ENCODE measurements at places on chromosomes 1 and 21. TPM values are rescaled to one million over a fixed set of nuclear protein-coding genes. Genes with fewer than 3 reads are reported as not detected.

Gene RIMKLA
- polyA plus RNA-seq: not detected

Gene PRDX6
- 84.7 TPM for polyA plus RNA-seq

Gene ATAD3C
- polyA plus RNA-seq: 6.2 TPM

Gene SEMA4A
- 11.0 TPM for polyA plus RNA-seq

Gene LCE1E
- not detected for polyA plus RNA-seq

Gene LIPI
- polyA plus RNA-seq: not detected

Gene MYOG
- not detected for polyA plus RNA-seq

Gene RXFP4
- 0.78 TPM for polyA plus RNA-seq

Gene LCE3B
- polyA plus RNA-seq: not detected

Gene TMPRSS3
- polyA plus RNA-seq: not detected

Gene TFF3
- polyA plus RNA-seq: not detected

Gene FMO4
- 1.5 TPM for polyA plus RNA-seq

Gene SLC37A1
- polyA plus RNA-seq: 14.8 TPM

Gene TMEM50B
- polyA plus RNA-seq: 31.9 TPM

Gene LCE1A
- not detected for polyA plus RNA-seq
